ENCODE measurements at places on chromosomes 3 and 15. TPM values are rescaled to one million over a fixed set of nuclear protein-coding genes. Genes with fewer than 3 reads are reported as not detected.

NANOGP8 gene
- total RNA-seq, result not detected

CHDH gene
- total RNA-seq, result 0.46 TPM

RLBP1 gene
- not detected for total RNA-seq

ASTE1 gene
- 6.6 TPM for total RNA-seq

GRCh38 chr15:69021895-69022294 lies 7.4 kb downstream of the NOX5 start:
- no peak overlapping the region for H3K4me3 ChIP-seq
- no peak for DNase-seq
- no peaks in the 10 kb centered on the region for H3K27me3 ChIP-seq
- H3K27ac ChIP-seq, result no peak overlapping the region
- no peaks in the 10 kb centered on the region for H3K4me1 ChIP-seq
- no peaks in the 10 kb centered on the region for H3K36me3 ChIP-seq

- no peaks in the 10 kb centered on the region for H3K4me1 ChIP-seq
- H3K4me3 ChIP-seq, result no peak overlapping the region
- DNase-seq, result no peak
- H3K27me3 ChIP-seq, result no peaks in the 10 kb centered on the region
Measured at GRCh38 chr3:6680119-6680806, 180.7 kb upstream of the GRM7 start.
